Activated CD4-positive, alpha-beta T cell treated with anti-CD3 and anti-CD28 coated beads, Interleukin-2, amount 10 ng/mL, durations not matched to agents 24 days and 14 days (primary cell): ENCODE measurements at places on chromosomes 2 and 18. TPM values are rescaled to one million over a fixed set of nuclear protein-coding genes. Genes with fewer than 3 reads are reported as not detected.

PFN4 gene
- 0.47 TPM in 1 of 2 replicates, not detected in the other for total RNA-seq

DNA sequence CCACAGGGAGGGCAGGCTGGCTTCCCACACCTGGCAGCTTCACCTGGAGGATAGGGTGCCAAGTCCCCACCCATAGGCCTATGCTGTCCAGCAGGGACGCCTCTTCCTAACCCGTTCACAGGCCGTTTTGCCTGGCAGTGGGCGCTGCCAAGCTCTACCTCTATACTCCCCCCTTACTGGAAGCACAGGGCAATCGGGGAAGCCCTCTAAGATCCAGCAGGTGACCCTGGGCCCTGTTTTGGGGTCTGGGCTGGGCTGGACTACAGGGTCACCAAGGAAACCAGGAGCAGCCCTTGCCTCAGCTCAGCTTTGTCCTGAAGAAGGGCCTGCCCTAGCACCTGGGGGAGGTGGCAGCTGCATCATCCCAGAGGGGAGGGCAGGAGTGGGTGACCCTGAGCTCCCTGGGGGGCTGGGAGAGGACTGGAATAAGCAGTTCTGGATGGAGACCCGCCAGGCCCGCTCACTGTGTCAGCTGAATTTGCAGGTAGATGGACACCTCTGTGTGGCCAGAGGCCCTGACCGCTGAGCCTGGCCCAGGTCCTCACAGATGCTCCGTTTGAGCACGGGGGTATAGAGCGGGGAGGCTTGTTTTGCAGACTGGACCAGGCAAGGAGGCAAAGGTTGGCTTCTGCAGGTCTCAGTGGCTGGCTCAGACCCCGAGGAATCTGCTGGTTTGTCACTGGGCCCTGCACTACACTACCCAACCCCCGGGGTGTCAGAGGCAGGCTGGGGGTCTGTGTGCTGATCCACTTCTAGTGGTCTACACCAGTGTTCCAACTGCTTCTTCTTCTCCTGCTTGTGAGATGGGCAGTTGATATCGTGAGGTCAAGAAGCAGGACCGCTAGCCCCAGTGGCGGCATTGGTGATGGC lies 163.1 kb downstream of the ASB1 start:
- no peak overlapping the region for H3K27ac ChIP-seq
- H3K27me3 ChIP-seq = no peaks in the 10 kb centered on the region
- DNase-seq = no peak
- H3K4me3 ChIP-seq = no peak overlapping the region
- H3K36me3 ChIP-seq = no peaks in the 10 kb centered on the region

- H3K4me1 ChIP-seq = peaks cover 8% of the 10 kb centered on the region
- no peak overlapping the region for H3K4me3 ChIP-seq
- peaks cover 7% of the 10 kb centered on the region for H3K27me3 ChIP-seq
- H3K36me3 ChIP-seq = no peaks in the 10 kb centered on the region
- no peak for DNase-seq
These were observed 143.0 kb upstream of the SLC1A4 start for GRCh38 chr2:64846177-64846576.

DNA sequence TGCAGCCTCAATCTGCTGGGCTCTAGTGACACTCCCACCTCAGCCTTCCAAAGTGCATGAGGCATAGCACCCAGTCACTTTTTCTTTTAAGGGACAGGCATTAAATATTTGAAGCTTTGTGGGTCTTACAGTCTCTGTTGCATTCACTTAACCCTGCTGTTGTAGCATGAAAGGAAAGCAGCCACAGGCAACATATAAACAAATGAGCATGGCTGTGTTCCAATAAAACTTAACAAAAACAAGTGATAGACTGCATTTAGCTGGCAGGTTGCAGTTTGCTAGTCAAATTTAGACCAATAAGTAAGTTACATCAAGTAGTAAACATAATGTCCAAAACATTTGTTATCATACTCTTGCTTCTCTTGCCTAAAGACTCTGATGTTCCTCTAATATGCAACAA lies 297.3 kb upstream of the MMADHC start:
- H3K27me3 ChIP-seq = no peaks in the 10 kb centered on the region
- H3K4me1 ChIP-seq = no peaks in the 10 kb centered on the region
- H3K27ac ChIP-seq = no peak overlapping the region
- no peaks in the 10 kb centered on the region for H3K36me3 ChIP-seq
- no peak overlapping the region for H3K4me3 ChIP-seq

ETAA1 gene
- total RNA-seq = 10.8 and 12.0 TPM in 2 replicates

GRCh38 chr18:9609190-9609589 lies 5.2 kb downstream of the PPP4R1 start:
- H3K4me3 ChIP-seq = no peak overlapping the region
- no peaks in the 10 kb centered on the region for H3K27me3 ChIP-seq
- no peak for DNase-seq
- peaks cover 38% of the 10 kb centered on the region for H3K4me1 ChIP-seq
- peaks cover 20% of the 10 kb centered on the region for H3K36me3 ChIP-seq

DNA sequence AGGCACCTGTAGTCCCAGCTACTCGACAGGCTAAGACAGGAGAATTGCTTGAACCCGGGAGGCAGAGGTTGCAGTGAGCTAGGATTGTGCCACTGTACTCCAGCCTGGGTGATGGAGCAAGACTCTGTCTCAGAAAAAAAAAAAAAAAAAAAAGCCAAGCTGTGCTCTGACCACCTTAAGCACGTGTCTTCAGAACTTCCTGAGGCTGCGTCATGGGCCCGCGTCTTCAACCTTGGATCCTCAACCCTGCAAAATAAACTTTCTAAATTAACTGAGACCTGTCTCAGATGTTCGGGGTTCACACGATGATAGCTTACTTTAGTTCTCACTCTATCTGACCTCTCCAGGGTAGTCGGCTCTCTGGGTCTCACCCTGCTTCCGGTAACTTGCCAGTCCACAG lies 65.8 kb upstream of the CABLES1 start:
- H3K4me1 ChIP-seq = peaks cover 53% of the 10 kb centered on the region
- H3K27ac ChIP-seq = peak overlapping the region; percentile 68
- peak overlapping the region; percentile 4 for H3K4me3 ChIP-seq
- no peaks in the 10 kb centered on the region for H3K27me3 ChIP-seq
- DNase-seq = peak; percentile 69

DNA sequence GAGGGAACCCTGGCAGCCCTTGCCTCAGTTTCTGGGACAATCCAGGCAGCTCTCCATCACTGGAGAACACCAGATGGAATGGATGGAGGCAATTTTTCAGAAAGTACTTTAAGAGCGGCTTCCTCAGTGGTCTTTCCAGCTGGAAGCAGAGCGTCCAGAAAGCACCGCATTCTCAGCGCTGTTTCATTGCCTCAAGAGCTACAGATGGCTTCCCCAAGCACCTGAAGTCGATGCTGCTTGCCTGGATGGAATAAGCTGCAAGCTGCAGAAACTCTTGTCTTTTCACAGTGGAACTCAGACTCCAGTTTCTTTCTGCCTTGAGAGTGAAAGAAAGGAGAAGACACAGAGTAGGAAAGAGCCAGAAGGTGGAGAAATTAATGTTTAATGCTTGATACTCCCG lies 766.9 kb downstream of the TDRD15 start:
- DNase-seq = no peak
- no peaks in the 10 kb centered on the region for H3K36me3 ChIP-seq
- H3K27ac ChIP-seq = no peak overlapping the region
- H3K4me3 ChIP-seq = no peak overlapping the region
- no peaks in the 10 kb centered on the region for H3K27me3 ChIP-seq

DNA sequence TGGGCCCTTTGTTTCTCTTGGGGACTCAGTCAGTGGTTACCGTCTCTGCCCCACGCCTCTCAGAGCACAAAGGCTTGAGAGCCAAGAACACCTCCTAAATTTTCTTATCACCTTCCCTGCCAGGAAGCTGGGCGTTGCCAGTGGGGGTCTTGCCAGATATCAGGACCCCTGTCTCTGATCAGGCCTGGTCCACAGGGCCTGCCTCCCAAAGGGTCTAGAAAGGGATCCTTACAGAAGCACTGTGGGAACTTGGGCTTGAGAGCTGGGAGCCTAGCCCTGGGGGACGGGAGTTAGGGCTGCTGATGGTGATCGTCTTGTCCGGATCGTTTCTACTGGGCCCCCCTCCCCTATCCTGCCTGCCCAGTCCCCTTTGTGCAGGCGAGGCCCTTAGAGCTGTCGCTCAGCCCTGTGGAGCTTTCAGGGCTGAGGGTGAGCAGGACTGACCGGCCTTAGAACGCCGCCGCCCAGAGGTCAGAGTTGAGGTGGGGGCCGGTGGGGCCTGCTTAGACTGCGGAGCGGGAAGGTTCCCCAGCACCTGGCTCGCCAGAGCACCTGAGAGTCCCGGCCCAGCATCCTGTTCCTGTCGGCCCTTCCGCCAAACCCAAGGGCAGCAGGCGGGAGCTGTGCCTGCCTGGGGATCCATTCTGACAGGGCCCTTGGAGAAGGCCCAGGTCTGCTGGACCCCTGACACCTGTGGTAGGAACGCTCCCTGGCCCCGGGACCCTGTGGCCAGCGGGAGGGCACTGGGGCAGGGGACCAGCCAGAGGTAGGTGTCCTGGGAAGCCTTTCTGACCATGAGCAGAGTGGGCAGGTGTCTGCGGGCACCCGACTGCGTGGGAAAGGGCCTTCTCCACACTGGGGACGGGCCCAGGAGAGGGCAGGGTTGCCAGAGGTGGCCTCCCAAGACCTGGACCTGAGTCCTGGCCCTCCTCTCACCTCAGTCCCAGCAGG lies 956 bp downstream of the ESPNL start:
- no peaks in the 10 kb centered on the region for H3K27me3 ChIP-seq
- DNase-seq = no peak
- peaks cover 14% of the 10 kb centered on the region for H3K36me3 ChIP-seq
- no peak overlapping the region for H3K27ac ChIP-seq

GRCh38 chr2:185147361-185147760 lies 549.0 kb downstream of the ZNF804A start:
- no peak overlapping the region for H3K4me3 ChIP-seq
- DNase-seq = no peak

ABCG8 gene
- total RNA-seq = not detected in 2 replicates

DNA sequence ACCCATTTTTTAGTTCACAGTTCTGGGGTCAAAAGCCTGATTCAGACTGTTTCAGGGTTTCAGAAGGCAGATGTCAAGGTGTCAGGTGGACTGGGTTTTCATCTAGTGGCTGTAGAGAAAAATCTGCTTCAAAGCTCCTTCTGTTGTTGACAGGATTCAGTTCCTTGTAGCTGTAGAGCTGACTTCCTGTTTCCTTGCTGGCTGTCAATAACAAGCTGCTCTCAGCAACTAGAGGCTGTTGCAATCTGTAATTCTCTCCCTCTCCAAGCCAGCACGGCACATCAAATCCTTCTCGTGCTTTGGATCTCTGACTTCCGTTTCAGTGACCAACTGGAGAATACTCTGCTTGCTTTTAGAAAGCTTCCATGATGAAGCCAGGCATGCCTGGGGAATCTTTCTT lies 179.4 kb downstream of the DOK6 start:
- no peaks in the 10 kb centered on the region for H3K36me3 ChIP-seq
- H3K4me3 ChIP-seq = peak overlapping the region; percentile 11
- peak; percentile 61 for DNase-seq
- H3K27me3 ChIP-seq = no peaks in the 10 kb centered on the region
- no peak overlapping the region for H3K27ac ChIP-seq

- no peak overlapping the region for H3K4me3 ChIP-seq
- no peaks in the 10 kb centered on the region for H3K27me3 ChIP-seq
- no peak overlapping the region for H3K27ac ChIP-seq
- DNase-seq = no peak
- H3K36me3 ChIP-seq = no peaks in the 10 kb centered on the region
These were observed 214.1 kb downstream of the RDH14 start for GRCh38 chr2:18346344-18346743.

DNA sequence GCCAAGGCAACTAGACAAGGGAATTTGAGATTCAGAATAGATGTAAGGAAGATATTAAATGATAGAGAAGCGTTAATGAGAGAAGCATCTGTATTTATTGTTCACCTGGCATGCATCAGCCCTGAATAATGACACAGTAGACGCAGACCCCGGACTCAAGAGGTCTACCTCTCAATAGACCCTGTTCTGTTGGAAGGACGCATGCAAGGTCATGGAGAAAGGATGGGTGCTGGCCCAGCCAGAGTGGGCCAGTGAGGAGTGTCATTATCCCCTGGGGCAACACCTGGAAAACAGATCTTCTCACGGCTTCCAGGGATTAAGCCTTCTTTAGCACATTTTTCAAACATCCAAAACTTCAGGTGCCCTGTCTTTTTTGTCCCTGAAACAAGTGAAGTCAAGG lies 461.0 kb downstream of the EIPR1 start:
- DNase-seq = no peak
- H3K4me1 ChIP-seq = no peaks in the 10 kb centered on the region
- no peak overlapping the region for H3K4me3 ChIP-seq
- no peaks in the 10 kb centered on the region for H3K27me3 ChIP-seq

DNA sequence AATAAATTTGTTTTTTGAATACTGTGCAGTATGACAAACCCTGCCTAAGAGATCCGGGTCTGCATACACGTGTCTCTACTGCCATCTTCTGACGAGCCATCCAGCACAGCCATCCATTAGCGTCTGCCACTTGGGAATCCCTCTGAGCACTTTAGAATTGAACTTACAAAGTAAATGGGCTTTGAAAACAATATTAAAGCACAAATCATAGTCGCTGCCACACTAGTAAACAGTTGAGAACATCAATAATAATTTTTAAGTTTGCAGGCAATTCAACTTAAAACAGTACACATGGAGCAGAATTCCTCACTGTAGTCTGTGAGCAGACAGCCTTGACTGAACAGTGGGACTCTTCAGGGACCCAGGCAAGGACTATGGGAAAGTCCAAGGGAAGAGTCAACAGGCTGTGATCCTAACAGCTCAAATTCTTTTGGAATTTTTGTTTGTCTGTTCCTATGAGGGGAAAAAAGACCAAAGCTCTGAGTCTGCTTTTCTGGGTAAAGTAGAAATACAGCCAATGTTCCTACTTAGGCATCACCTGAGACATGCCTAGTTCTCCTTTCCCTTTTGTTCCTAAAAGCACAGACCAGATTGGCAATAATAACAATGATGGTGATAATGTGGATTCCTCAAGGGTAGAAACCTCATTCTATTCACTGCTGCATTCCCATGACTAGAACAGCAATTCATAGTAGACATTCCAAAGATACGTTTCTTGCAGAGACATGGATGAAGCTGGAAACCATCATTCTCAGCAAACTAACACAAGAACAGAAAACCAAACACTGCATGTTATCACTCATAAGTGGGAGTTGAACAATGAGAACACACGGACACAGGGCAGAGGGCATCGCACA lies 92.9 kb downstream of the MREG start:
- no peak overlapping the region for H3K27ac ChIP-seq
- no peaks in the 10 kb centered on the region for H3K36me3 ChIP-seq
- no peak overlapping the region for H3K4me3 ChIP-seq
- H3K4me1 ChIP-seq = peaks cover 4% of the 10 kb centered on the region

DNA sequence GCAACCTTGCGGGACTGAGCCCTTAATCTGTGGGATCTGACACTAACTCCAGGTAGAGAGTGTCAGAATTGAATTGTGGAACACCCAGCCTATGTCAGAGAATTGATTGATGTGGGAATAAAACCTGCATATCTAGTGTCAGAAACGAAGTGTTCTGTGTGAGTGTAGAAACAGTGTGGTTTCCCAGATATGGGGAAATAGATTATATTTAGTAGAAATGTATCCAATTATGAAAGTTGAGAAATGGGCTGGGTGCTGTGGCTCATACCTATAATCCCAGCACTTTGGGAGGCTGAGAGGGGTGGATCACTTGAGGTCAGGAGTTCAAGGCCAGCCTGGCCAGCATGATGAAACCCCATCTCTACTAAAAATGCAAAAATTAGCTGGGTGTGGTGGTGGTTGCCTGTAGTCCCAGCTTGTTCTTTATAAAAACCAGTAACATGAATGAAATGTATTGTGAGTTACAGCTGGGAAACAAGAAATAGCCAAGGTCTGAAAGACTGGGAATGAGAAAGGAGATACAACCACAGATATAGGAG lies 4.3 kb upstream of the TP53I3 start:
- H3K4me1 ChIP-seq = peaks cover 10% of the 10 kb centered on the region
- H3K27me3 ChIP-seq = no peaks in the 10 kb centered on the region
- no peak overlapping the region for H3K27ac ChIP-seq
- no peak overlapping the region for H3K4me3 ChIP-seq
- H3K36me3 ChIP-seq = peaks cover 11% of the 10 kb centered on the region

UGT1A1 gene
- total RNA-seq = not detected in 2 replicates
